ENCODE measurements at places on chromosomes 13 and 19.

- no peaks in the 10 kb centered on the region for H3K36me3 ChIP-seq
- H3K4me3 ChIP-seq, result no peak overlapping the region
- no peaks in the 10 kb centered on the region for H3K27me3 ChIP-seq
- H3K4me1 ChIP-seq, result peaks cover 96% of the 10 kb centered on the region
Observed at GRCh38 chr13:39503048-39503447, 99.9 kb downstream of the LHFPL6 start.

- H3K4me3 ChIP-seq, result no peak overlapping the region
- H3K27ac ChIP-seq, result no peak overlapping the region
- H3K4me1 ChIP-seq, result no peaks in the 10 kb centered on the region
- DNase-seq, result no peak
- H3K36me3 ChIP-seq, result no peaks in the 10 kb centered on the region
- H3K27me3 ChIP-seq, result no peaks in the 10 kb centered on the region
Observed at GRCh38 chr13:50236898-50237318, 221.7 kb downstream of the KCNRG start.

GRCh38 chr19:10604460-10604980 lies 17.4 kb upstream of the AP1M2 start:
- H3K36me3 ChIP-seq, result no peaks in the 10 kb centered on the region
- peak overlapping the region; percentile 100 for H3K4me3 ChIP-seq
- peak; percentile 31 for DNase-seq
- H3K27me3 ChIP-seq, result no peaks in the 10 kb centered on the region
- H3K4me1 ChIP-seq, result peaks cover 46% of the 10 kb centered on the region

DNA sequence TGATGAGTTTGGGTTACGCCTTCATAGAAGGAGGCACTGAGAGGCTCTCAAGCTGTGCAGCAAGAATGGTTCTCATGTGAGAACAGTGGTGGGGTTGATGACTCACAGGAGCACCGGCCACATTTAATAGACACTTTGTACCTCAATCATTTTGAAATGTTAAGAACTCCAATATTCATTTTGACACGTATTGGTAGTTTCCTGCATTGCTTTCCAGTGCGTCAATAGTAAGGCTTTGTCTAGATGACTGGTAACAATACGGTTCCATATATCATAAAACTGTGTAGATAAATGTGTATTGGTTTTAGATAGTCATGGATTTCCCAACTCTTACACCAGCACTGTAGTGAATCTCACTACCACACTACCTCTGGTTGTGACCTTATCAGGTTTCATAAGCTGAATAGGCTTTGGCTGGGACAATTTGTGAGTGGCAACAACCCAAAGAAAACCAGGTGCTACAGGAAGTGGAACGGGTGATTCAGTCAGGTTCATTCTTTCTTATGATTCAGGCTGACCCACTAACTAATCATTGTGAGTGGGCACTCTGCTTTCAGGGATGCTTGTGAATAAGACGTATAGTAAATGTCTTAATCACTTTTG lies 362.6 kb downstream of the KLF5 start:
- H3K27me3 ChIP-seq, result no peaks in the 10 kb centered on the region
- no peak overlapping the region for H3K4me3 ChIP-seq
- H3K4me1 ChIP-seq, result no peaks in the 10 kb centered on the region
- DNase-seq, result no peak

DNA sequence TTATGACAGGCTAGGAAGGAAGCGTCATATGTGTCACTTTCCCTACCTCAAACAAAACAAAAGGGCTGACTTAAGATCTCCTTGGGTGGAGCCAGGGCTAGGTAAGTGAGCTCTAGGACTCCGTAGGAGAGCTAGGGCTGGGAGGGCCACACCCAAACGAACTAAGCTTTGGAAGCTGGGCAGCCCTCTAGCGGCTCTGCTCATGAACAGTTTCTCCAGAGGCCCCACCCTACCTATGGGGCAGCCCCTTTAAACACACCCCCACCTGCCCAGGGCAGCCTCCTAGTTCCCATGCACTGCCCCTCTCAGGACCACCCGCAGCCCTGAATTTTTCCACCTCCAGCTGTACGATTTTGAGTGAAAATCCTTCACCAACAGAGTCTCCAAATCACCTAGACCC lies 3.5 kb downstream of the PEG3 start:
- H3K4me3 ChIP-seq, result peak overlapping the region; percentile 71
- DNase-seq, result no peak
- no peaks in the 10 kb centered on the region for H3K36me3 ChIP-seq
- peak overlapping the region; percentile 94 for H3K27ac ChIP-seq
- no peaks in the 10 kb centered on the region for H3K27me3 ChIP-seq

DNA sequence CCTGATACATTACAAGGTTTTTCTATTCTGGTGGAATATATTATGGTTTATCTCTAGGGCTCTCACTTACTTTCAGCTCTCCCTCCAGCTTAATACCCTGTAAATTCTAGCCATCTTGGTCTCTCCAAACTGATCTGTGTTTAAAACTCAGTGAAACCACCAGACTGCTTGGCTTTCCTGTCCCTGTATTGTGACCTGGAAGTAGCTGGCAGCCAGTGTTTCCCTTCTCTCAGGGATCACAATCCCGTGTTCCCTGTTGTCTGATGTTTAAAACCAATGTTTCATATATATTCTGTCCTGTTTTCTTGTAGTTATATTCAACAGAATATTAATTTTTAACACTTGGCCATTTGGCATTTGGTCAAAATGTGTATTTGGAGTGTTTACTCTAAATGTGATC lies 8.0 kb downstream of the AKAP11 start:
- H3K27me3 ChIP-seq, result no peaks in the 10 kb centered on the region
- peaks cover 31% of the 10 kb centered on the region for H3K4me1 ChIP-seq
- H3K4me3 ChIP-seq, result no peak overlapping the region
- no peaks in the 10 kb centered on the region for H3K36me3 ChIP-seq
- no peak for DNase-seq
- H3K27ac ChIP-seq, result no peak overlapping the region

GRCh38 chr13:57527114-57527735 lies 104.3 kb upstream of the PCDH17 start:
- no peak overlapping the region for H3K4me3 ChIP-seq
- H3K27me3 ChIP-seq, result no peaks in the 10 kb centered on the region
- H3K4me1 ChIP-seq, result no peaks in the 10 kb centered on the region
- no peak overlapping the region for H3K27ac ChIP-seq

GRCh38 chr19:42148266-42148665 lies 16.0 kb upstream of the POU2F2 start:
- H3K36me3 ChIP-seq, result no peaks in the 10 kb centered on the region
- H3K4me1 ChIP-seq, result no peaks in the 10 kb centered on the region
- no peak overlapping the region for H3K27ac ChIP-seq
- H3K27me3 ChIP-seq, result peaks cover 100% of the 10 kb centered on the region
- no peak for DNase-seq
- no peak overlapping the region for H3K4me3 ChIP-seq

DNA sequence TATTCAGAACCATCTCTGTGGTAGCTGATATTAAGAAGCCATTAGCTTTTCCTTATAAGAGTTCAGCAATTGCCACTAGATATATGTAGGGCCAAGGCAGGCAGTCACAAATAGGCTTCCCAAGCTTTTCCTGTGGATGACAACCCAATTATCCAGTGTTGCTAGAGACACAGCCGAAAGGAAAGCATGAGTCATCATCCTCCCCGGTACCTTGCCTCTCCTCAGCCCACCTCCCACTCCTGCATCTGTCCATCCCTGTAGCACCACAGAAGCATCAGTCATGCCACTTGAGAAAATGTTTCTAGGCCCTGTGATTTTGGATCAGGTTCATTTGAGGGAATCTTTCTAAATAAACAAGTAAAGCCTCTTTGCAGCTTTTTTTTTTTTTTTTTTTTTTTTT lies 204.3 kb downstream of the DNAJC15 start:
- H3K4me1 ChIP-seq, result no peaks in the 10 kb centered on the region
- H3K27me3 ChIP-seq, result no peaks in the 10 kb centered on the region
- DNase-seq, result no peak
- no peak overlapping the region for H3K4me3 ChIP-seq
- no peak overlapping the region for H3K27ac ChIP-seq

GRCh38 chr13:32117701-32118100 lies 86.1 kb downstream of the FRY start:
- H3K36me3 ChIP-seq, result no peaks in the 10 kb centered on the region
- peak; percentile 58 for DNase-seq
- H3K4me3 ChIP-seq, result no peak overlapping the region
- H3K27ac ChIP-seq, result peak overlapping the region; percentile 87
- peaks cover 73% of the 10 kb centered on the region for H3K4me1 ChIP-seq

- peaks cover 24% of the 10 kb centered on the region for H3K4me1 ChIP-seq
- H3K27ac ChIP-seq, result peak overlapping the region; percentile 92
- peaks cover 3% of the 10 kb centered on the region for H3K36me3 ChIP-seq
Observed at GRCh38 chr19:11767633-11768133, 883 bp downstream of the ZNF441 start.

- DNase-seq, result no peak
- H3K27ac ChIP-seq, result peak overlapping the region; percentile 42
- H3K4me3 ChIP-seq, result no peak overlapping the region
Observed at GRCh38 chr13:32272021-32272683, 43.0 kb downstream of the ZAR1L start.

GRCh38 chr13:110413016-110413675 lies 106.1 kb downstream of the COL4A2 start:
- no peaks in the 10 kb centered on the region for H3K27me3 ChIP-seq
- peaks cover 97% of the 10 kb centered on the region for H3K4me1 ChIP-seq
- peak overlapping the region; percentile 88 for H3K27ac ChIP-seq
- no peaks in the 10 kb centered on the region for H3K36me3 ChIP-seq
- H3K4me3 ChIP-seq, result no peak overlapping the region

GRCh38 chr13:111423168-111423785 lies 102.8 kb downstream of the TEX29 start:
- H3K4me3 ChIP-seq, result no peak overlapping the region
- no peak for DNase-seq
- no peak overlapping the region for H3K27ac ChIP-seq
- H3K27me3 ChIP-seq, result peaks cover 65% of the 10 kb centered on the region
- H3K36me3 ChIP-seq, result no peaks in the 10 kb centered on the region

DNA sequence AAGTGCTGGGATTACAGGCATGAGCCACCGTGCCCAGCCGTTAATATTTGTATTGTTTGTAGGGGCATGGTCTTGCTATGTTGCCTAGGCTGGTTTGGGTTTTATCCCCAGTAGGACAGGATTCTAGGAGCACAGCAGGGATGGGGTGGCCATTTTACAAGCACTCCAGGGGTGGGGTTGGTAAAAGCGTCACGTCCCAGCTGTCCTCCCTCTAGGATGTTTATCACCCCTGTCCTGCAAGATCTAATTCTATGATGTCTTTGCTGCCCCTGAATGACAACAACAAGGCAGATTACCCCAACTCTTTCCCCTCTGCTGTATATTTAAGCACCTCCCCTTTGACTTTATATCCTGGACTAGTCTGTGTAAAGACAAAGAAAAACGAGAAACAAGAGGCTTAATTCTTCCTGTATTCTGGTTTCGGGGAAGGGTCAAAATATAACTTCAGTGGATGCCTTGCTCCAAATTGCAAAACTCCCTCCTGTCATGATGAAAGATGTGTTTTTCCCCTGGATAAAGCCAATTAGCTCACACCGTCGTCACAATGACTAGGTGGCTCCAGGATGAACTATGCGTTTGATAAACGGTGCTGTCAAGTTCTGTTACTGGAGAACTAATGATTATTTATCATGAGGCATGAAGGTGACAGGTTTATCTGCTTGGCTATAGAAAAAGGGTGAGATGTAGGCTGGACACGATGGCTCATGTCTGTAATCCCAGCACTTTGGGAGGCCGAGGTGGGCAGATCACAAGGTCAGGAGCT lies 27.8 kb upstream of the OR1M1 start:
- H3K27ac ChIP-seq, result no peak overlapping the region
- H3K27me3 ChIP-seq, result peaks cover 27% of the 10 kb centered on the region
- DNase-seq, result no peak
- H3K36me3 ChIP-seq, result no peaks in the 10 kb centered on the region
- no peak overlapping the region for H3K4me3 ChIP-seq
- no peaks in the 10 kb centered on the region for H3K4me1 ChIP-seq

GRCh38 chr13:29405401-29405800 lies 190.1 kb downstream of the SLC7A1 start:
- H3K27ac ChIP-seq, result no peak overlapping the region
- no peak for DNase-seq
- H3K4me3 ChIP-seq, result no peak overlapping the region

DNA sequence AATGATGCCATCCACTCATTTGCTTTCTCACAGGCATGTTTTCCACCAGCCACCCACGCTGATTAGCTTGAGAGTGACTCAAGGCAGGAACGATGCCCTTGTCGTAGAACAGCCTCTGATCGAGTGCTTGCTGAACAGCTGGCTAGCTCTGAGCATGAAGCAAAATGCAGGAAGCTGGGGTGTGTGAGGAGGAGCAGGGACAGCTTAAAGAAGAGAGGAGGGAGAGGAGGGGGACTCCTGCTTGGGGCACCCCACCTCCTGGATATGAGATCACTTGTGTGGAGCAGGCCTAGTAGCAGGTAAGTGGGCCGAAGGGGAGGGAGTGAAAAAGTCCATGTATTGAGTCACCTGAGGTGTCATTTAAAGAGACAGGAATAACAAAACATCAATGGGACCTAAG lies 48.8 kb downstream of the IRS2 start:
- H3K27me3 ChIP-seq, result peaks cover 5% of the 10 kb centered on the region
- peak overlapping the region; percentile 5 for H3K4me3 ChIP-seq
- DNase-seq, result no peak

DNA sequence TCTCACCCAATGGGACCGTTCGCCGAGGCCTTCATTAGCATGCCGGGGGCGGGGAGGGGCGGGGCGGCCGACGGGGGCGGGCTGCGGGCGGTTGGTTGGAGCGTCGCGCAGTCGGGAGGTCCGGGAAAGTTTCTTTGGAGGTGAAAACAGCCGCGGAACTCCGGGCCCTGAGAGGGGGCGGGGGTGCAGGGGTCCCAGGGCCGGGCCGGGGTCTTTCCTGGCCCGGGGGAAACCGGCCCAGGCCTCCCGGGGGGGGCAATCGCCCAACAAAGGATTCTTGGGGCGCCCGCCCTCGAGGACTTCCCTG lies at the start of gene HMG20B:
Gene HMG20B, plus strand, starts transcription at position 90 of the 307 bp plus-strand sequence. CDS start 366 bp downstream, outside the sequence.
- no peak for DNase-seq
- H3K4me1 ChIP-seq, result peaks cover 34% of the 10 kb centered on the region
- H3K36me3 ChIP-seq, result peaks cover 2% of the 10 kb centered on the region
- H3K27ac ChIP-seq, result peak within 1 kb of the TSS; percentile 82
- H3K4me3 ChIP-seq, result peak within 1 kb of the TSS; percentile 100
- H3K27me3 ChIP-seq, result no peaks in the 10 kb centered on the region

- H3K27ac ChIP-seq, result no peak overlapping the region
- no peak overlapping the region for H3K4me3 ChIP-seq
- H3K4me1 ChIP-seq, result no peaks in the 10 kb centered on the region
- H3K27me3 ChIP-seq, result no peaks in the 10 kb centered on the region
- DNase-seq, result no peak
- no peaks in the 10 kb centered on the region for H3K36me3 ChIP-seq
Observed at GRCh38 chr13:70016116-70016515, 91.5 kb upstream of the ATXN8OS start.

DNA sequence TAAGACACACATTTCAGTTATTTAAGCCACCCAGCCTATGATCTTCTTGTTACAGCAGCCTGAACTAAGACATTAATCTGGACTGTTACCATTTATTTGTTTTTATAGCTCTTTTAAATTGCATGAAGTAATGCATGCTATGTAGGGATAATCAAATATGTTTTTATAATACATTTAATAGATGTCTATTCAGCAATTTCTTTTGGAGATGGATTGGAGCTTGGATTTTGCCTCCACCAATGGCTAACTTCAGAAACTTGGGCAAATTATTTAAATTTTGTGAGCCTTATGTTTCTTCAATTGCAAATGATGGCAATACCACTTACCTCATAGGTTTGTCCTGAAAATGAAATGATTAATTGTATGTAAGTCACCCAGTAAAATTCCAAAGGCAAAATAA lies 288.7 kb downstream of the GPC6 start:
- H3K27ac ChIP-seq, result no peak overlapping the region
- H3K4me3 ChIP-seq, result no peak overlapping the region
- DNase-seq, result no peak

GRCh38 chr13:74730556-74731331 lies 596.5 kb upstream of the KLF12 start:
- no peak overlapping the region for H3K4me3 ChIP-seq
- H3K27ac ChIP-seq, result peak overlapping the region; percentile 3
- H3K36me3 ChIP-seq, result no peaks in the 10 kb centered on the region
- no peak for DNase-seq
- H3K27me3 ChIP-seq, result no peaks in the 10 kb centered on the region
